Activated CD4-positive, CD25-positive, alpha-beta regulatory T cell treated with anti-CD3 and anti-CD28 coated beads, Interleukin-2, amount 50 U/mL, for 16 hours (primary cell): ENCODE measurements at places on chromosomes 7 and 10.

- DNase-seq: no peak
Measured at GRCh38 chr7:152902054-152902453, 142.5 kb downstream of the ACTR3B start.

- no peak for DNase-seq
Measured at GRCh38 chr7:151787348-151787747, 89.6 kb downstream of the PRKAG2 start.

- no peak for DNase-seq
Measured at GRCh38 chr10:114486938-114487814, 82.9 kb upstream of the AFAP1L2 start.

- DNase-seq: no peak
Measured at GRCh38 chr10:98267894-98268693, at the start of gene LOXL4. Gene LOXL4, minus strand, starts transcription at chr10:98268194. Its CDS starts 5,175 bp downstream, at chr10:98263019.

DNA sequence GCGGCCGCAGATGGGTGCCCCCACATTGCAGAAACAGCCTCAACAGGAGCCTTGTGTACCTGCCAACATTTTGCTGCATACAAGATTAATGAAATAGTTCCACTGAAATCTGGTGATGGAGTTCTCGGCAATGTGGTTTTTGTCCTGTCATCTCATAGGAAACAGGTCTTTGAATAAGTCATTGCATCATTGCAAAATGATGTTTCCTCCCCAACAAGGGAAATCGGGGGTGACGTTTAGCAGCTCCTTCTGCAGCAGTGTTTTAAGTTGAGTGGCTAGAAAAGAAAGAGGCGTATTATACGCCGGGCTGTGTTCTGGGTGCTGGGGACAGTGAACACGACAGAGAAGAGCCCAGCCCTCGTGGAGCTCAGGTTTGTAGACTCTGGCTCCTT lies 177.0 kb downstream of the PRKAG2 start:
- DNase-seq: no peak

- DNase-seq: no peak
Measured at GRCh38 chr7:41002741-41003610, 699.9 kb downstream of the INHBA start.

DNA sequence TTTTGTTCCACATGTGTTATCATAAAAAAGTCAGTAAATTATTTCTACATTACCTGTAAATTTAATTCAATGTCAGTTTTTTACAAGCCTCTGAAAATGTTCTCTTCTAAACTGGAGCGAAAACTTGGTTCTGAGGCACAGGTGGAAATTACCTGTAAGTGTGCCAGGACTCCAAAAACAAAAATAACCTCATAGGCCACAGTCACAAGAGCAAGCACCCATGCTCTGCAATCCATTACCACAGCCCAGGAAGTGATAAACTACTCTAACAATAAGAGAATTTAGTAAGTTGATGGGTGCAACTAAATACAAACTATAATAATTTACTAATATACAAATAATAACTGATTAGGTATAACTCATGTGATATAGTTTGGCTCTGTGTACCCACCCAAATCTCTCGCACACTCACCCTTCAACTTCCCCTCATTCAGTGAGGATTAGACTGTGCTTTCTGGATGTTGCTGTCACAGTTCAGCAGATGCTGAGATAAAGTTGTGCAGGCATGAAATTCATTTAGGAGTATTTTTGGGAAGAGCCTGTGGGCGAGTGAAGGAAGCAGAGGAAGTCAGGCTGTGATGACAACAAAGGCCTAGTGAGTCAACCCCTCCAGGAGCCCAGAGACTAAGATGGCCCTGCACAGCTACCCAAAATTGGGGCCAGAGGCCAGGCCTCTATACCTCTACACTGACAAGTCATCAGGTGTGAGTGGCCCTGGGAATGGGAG lies 16.3 kb upstream of the GIMAP6 start:
- no peak for DNase-seq

DNA sequence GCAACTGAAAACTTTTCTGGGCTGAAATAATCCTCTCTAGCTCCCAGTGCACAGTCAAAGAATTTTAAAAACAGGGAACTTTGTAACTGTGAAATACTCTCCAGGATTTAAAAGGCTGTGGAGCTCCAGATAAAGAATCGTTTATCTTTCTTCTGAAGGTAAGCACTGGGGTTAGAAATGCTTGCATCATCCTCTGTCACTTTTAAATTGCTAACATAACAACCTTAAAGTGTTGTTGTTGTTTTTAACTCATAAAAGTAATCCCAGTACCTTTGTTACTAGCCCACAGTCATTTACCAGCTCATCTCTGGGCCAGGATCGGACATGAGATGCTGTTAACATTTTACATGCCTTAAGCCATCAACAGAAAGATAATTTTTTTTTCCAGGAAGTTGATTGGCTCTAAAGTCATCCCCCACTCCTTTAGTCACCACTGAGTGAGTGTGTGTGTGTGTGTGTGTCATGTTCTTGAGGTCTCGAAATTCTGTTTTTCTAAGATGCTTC lies at the start of gene SLC39A12:
Gene SLC39A12 (plus strand): TSS at position 51 of the 504 bp plus-strand sequence. CDS start 1,359 bp downstream, outside the sequence.
- no peak for DNase-seq

DNA sequence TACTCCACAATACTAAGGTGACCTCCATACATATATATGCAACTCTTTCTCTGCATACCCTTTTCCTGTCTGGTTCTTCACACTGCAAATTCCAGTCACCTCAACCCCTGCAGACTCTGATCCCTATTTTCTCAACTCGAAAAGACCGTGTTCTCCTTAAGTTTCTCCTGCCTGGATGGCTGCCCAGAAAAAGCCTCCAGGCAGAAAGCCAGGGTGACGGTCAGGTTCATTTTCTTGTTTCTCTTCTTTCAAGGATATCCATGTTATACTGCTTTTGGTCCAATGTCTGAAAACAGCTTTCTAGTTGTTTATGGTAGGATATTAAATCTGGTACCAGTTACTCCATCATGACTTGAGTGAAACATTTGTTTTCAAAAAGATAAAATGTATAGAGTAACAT lies 267.8 kb upstream of the MYO3A start:
- no peak for DNase-seq

DNA sequence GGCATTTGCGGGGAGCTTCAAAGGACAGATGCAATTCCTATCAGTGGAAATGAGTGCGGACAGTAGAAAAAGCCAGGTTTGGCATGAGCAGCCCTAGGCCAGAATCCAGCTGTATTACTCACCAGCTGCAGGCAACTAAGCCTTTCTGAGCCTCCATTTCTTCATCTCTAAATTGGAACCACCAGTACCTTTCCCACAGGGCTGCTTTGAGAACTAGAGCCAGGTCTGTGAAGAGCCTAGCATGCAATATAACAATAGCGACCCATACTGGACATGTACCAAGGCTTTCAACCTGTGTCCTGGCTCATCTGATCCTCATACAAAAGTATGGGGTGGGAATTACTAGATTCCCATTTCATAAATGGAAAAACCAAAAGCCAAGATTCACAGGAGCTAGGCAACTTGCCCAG lies 101.0 kb downstream of the GSAP start:
- DNase-seq: no peak

DNA sequence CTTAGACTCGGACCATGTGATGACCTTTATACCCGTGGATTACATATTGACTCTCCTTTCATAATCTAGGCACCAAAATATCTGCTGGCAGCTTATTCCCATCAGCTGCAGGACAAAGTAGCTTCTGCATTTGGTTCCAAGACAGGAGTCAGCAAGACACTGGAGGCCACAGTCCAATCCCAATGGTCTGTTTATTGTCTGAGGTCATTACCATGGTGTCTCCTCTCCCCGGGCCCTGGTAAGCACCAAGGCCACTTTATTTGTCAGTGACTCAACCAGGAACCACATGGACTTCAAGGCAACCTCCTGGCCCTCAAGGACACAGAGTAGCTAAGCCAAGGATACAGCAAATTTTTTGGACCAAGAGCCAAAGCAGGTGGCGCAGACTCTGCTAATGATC lies 36.1 kb downstream of the KCNMA1 start:
- no peak for DNase-seq

DNA sequence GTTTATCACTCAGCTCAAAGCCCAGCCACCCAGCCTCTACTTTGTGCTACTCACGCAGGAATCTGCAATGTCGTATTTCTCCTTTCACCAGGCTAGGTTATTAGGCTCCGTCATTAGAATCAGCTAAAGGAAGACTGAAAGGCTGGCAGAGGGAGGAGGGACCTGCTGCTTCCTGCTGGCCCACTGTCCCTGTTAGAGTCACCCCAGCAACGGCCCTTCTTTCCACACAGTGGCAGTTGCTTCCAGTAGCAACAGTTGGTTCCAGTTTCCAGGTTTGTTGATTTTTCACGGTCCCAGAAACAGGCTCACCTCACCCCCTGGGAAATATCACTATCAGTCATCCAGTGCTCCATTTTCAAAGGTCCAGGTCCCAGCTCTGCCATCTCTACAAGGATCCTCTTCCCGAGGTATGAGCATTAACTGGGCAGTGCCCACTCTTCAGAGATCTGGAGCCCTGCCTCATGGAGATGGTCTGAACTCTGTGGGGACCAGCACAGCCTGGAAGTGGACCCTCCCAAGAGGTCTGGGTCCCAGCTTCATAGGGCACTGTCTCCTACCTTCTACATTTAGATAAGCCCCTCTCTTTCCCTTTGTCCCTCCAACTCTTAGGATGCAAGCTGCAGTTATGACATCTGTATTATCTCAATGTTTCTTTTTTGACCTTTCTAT lies 15.9 kb downstream of the ODAD2 start:
- DNase-seq: no peak

DNA sequence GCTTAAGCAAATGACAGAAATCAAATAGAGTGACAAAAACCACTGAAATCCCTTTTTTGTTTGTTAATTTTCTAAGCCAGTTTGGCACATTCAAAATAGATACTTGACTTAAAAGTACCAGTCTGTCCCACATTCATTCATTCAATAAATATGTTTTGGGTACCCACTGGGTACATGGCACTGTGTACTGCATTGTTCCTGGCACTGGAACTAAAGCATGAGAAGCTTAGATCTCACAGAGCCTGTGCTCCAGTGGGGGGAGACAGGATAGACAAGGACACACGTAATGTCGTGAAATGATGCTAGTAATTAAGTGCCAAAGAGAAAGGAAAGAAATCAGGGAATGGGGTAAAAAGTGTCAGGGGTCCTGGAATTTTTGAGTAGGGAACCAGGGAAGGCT lies 13.0 kb downstream of the MTURN start:
- DNase-seq: no peak

GRCh38 chr7:47681249-47681810 lies 99.4 kb upstream of the TNS3 start:
- DNase-seq: no peak

GRCh38 chr7:96157856-96158255 lies 164.0 kb downstream of the SLC25A13 start:
- no peak for DNase-seq

DNA sequence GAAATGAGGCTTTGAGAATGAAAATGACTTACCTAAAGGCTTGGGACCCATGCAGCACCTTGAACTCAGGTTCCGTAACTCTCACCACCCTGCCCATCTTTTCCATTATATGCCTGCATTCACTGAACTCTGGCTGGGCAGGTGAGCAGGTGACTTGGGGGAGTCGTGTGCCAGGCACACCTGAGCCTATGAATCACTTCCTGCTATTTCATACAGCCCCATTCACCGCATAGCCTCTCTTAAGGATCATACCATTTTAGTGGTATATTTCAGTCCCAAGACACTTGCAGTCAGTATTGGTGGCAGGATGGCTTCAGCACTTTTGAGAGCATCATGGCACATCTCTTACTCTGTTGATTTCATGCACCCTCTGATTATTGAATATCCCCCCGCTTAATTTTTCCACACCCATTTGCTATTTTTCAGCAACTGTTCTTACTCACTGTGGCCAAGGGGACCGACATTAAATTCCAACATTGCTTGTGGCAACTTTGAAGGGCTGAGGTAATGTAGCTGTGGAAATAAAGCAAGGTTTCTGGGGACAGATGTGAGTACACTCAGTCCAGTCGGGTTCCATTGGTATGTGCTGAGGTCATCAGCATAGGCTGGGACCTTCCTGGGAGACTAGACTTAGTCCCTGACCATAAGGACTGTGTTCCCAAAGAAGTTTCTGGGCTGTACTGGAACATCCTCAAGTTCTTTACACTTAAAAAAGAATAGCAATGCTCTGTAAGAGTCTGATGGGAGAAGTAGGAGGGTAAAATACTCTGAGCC lies 39.8 kb upstream of the ZNF438 start:
- DNase-seq: no peak

- no peak for DNase-seq
Measured at GRCh38 chr7:44112997-44113763, 9.0 kb downstream of the AEBP1 start.

DNA sequence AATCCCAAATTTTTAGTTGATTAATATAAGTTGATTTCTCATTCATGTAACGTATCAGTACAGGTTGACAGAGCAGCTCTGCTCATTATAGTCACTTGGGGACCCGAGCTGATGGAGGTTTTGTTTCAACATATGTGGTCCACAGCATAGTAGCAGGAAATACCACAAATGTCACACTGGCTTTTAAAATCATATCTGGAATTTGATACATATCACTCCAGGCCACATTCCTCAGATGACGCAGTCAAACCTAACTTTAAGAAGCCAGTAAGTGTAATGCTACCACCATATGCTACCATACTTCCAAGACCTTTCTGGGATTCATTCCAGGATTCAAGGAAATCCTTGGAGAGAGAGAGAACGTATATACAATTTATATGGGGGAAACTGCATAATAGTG lies 156.3 kb downstream of the PHF14 start:
- DNase-seq: no peak

GRCh38 chr10:15858861-15859281 lies 1.4 kb downstream of the MINDY3 start:
- DNase-seq: no peak

DNA sequence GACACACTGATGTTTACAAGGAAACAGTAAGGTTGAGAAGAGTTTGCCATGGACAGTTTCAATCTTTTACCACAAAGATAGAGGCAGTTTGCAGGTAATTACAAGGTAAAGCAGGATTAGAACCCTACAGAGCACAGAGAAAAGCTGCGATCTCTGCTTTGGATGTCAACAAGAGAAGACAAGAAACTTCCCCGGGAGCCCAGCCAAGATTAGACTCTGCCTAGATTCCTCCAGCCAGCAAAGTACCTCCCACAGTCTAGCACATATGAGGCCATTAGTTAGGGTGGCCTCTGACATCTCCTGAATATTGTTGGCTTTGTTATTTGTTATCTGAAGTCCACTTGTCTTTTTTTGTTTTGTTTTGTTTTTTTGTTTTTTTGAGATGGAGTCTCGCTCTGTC lies 178.1 kb downstream of the CALN1 start:
- DNase-seq: no peak

GRCh38 chr7:11579141-11579540 lies 252.9 kb downstream of the THSD7A start:
- no peak for DNase-seq

DNA sequence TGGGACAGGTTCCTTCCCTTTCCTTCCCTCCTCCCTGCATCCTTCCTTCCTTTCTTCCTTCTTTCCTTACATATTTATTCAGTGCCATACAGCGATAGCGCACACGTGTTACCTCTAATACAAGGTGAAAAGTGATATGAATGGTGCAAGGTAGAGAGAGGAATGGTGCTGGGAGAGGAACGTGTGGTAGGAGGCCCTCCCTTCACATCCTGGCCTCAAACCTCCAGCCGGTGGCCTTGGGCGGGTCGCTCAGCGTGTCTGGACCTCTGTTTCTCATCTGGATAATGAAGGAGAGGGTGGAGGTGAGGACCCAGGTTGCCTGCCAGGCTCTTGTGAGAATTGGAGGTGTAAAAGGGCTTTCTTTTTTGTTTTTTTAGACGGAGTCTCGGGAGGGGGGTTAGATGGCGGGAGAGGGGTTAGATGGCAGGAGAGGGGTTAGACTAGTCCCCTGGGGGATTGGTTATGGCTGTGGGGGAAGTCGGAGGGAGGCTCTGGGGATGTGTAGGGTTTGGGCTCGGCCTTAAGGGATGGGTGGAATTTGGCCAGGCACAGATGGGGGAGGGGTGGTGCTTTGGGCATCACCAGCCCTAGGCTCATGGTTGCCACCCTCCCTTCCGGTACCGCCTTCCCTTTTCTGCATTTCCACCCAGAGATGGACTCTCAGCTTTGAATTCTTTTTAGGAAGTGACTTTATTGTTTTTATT lies 14.9 kb downstream of the CHST3 start:
- no peak for DNase-seq
